ENCODE measurements at places on chromosomes 3 and 15.

GRCh38 chr3:126552688-126553283 lies 5.9 kb downstream of the C3orf22 start:
- DNase-seq, result no peak

DNA sequence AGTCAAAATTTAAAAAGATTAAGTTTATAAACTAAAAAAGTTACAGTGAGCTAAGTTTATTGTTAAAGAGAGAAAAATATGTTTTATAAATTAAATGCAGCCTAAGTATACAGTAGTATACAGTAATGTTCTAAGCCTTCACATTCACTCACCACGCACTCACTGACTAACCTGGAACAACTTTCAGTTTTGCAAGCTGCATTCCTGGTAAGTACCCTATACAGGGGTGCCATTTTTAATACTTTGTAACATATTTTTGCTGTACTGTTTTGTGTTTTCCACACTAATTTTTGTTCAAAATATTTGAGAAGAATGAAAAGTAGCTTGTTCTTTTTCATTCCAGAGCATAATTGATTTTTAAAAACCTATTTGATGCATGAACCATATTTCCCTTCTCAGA lies 524.9 kb downstream of the RBMS3 start:
- no peak for DNase-seq

DNA sequence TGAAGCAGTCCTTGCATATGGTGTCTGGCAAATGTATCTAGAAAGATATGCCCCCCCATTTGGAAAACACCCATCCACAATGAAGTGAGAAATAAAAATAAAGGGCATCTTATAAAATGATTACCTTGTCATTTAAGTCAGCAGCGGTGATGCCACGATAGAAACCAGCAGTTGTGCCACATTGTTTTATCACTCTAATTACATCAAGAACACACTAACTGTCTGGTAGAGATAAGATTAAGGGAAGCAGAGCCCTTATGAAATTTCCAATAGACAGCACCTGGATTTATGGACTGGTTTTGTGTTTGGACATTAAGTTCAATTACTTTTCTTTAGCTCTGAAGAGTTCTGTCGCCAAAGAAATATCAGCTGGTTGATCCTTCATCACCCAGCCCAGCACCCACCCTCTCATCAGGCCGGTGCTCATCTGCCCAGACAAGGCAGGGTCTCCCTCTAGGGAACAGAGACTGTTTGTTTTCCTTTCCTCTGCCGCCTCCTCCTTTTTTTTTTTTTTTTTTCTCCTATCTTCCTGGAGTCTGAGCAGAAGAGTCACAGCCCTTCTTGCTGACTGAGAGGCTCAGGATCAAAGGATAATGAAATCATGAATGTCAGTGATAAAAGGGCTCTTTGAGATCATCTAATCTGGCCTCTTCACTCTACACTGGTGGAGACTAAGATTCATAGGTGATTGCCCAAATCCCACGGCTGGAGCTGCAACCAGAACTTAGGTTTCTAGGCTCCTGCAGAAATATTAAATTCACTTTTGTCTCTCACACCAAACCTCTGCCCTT lies 464.1 kb downstream of the NTRK3 start:
- no peak for DNase-seq

GRCh38 chr3:150462108-150462507 lies 54.0 kb downstream of the TSC22D2 start:
- no peak for DNase-seq

DNA sequence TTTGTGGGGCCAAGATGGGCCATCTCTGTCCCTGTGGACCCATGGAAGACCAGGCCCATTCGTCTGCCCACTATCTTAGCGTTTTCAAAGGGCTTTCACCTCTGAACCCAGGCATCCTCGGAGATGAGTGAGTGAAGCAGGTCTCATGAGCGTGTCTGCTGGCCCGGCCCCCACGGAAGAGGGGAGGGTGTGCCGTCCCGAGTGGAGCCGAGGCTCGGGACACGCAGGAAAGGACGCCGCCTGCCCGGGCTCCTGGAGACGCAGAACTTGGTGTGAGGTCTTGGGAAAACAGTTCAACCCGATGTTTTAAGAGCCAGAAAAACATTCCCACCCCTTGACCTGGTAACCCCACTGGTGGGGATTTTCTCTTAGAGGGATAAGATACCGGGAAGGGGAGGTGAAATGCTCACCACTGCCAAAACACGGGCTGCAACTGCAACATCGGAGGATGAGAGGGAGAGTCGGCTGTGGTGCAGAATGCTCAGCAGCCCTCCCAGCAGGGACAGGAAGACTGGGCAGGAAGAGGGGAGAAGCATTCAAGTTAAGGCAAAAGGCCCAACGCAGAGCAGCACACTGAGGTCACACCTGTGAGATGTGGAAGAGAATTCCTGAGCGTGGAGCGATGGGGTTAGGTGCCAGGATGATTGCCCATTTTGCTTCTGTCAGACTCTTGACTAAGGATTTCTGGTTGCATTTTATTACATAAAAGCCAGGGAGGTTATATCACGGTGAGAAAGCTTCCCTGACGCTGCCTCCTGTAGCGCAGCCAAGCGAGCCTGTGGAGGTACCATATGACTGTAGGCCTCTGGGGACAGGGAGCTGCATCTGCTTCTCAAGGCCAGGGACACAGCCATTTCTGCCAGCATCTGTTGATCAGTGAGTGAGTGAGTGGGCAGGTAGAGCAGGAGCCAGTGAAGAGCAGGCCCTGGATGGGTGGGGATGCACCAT lies 14.1 kb upstream of the STAB1 start:
- peak; percentile 37 for DNase-seq

GRCh38 chr15:34584996-34585395 lies 1.5 kb upstream of the GOLGA8B start:
- DNase-seq, result no peak

- no peak for DNase-seq
Measured at GRCh38 chr15:68541743-68542142, 37.0 kb upstream of the CORO2B start.

DNA sequence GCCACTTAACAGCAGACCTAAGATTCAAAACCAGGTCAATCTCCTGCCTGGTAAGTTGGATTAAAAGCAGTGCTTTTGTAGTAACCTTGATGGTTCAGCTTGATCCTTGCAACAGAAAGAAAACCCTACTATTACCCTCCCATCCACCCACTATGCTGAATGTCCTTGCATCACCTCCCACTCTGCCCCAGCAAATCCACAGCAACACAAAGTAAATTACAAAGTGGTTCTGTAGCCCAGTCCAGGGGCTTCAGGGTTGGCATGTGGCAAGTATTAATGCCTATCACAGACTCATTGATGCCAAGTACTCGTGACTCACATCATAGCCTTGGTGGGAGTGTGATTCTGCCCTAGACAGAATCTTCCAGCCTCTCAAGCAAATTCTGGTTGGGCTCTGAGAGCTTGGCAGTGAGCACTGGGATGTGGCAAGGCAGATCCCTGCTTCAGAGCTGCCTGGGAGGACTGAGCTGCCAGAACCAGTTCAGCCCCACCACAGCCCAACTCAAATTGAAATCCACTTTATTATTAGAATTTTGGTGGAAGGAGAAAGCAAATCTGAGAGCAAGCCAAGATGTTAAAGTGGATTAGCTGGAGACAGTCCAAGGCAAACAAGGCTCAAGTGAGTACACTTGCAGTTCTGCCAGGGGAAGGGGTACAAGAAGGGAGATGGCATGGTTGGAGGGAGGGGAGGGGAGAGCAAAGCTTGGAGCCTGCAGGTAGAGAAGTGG lies 225.8 kb upstream of the UMPS start:
- no peak for DNase-seq

DNA sequence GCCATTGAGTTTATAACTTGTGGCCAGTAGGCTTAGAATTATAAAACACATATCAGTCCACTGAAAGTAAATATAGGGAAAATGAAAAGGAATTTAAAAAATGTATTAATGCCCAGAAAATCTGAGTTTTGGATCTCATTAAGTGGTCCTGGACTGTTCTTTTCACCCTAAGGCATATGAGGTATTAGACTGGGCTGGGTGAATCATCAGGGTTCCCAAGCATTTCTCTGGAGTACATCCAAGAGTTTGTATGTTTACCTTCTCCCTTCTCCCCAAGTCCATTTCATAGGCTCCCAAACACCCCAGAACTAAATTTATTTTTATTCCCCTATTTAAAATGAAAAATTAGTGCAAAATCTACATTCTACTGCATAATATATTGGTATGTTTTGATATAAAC lies 31.9 kb upstream of the SPTSSB start:
- DNase-seq, result no peak

DNA sequence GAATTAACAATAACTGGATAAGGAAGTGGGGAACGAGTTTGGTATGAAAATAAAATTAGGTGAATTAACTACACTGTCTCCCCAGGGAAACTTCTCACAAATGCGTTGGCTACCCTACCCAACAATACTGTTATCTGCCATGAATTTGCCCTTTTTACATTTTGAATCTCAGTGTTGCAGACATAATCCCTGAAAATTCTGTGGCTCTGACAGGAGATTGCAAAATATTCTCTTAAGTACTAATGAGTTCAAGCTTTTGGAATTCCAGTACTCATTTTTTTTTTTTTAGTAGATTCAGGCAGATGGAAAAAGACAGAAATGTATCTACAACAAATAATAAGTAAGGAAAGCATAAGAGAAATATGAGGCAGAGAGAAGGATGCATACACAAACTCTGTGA lies 332.6 kb downstream of the LSAMP start:
- DNase-seq, result no peak

DNA sequence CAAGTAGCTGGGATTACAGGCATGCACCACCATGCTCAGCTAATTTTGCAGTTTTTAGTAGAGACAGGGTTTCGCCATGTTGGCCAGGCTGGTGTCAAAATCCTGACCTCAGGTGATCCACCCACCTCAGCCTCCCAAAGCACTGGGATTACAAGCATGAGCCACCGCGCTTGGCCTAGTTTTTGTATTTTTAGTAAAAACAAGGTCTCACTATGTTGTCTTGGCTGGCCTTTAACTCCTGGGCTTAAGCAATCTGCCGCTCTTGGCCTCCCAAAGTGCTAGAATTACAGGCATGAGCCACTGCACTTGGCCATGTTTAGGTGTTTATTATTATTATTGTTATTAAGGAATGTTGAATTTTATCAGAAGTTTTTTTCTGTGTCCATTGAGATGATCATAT lies 14.7 kb downstream of the IL16 start:
- DNase-seq, result no peak

DNA sequence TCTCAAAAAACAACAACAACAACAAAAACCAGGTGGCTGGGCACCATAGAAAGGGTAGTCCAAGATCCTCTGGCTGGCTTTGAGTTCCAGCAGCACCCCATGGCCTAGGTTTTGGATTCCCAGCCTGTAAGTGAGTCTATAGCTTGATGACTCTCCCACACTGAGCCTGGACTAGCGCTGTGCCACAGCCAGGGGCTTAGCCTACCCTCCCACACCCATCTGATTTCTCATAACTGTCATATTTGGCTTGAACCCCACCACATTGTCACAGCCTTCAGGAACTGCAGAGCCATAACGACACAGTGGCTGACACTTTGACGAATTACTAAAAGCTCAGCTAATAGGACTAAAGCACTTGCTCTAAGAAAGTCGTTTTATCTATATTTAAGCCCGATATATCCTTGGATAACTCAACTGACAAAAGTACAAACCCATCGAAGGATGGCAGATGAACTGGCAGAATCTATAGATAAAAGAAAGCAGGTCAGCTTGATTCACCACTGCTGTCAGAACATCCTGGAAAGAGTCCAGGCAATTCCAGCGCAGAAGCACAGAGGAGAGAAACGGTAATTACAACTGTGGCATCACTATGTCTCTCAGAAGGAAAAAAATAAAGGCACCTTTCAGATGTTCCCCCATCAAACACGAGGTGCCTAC lies 62.1 kb downstream of the HOMER2 start:
- no peak for DNase-seq

DNA sequence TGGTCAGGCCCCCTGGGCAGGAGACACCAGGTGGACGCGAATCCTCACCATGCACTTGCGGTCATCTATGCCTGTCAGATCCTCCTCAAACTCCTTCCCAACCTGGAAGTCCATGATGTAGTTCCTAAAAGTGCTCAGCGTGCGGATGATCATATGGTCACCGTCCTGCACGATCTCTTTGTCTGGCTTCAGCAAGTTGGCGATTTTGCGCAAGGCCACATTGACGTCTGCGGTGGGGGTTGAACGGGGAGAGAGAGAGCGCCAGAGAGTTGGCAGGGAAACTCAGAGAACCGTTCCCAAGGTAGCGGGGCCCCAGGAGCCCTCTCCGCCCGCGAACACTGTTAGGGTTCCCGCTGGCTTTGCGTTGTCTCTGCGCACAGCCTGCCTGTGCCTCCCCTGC lies 809 bp downstream of the RBP1 start:
- DNase-seq, result peak; percentile 65

DNA sequence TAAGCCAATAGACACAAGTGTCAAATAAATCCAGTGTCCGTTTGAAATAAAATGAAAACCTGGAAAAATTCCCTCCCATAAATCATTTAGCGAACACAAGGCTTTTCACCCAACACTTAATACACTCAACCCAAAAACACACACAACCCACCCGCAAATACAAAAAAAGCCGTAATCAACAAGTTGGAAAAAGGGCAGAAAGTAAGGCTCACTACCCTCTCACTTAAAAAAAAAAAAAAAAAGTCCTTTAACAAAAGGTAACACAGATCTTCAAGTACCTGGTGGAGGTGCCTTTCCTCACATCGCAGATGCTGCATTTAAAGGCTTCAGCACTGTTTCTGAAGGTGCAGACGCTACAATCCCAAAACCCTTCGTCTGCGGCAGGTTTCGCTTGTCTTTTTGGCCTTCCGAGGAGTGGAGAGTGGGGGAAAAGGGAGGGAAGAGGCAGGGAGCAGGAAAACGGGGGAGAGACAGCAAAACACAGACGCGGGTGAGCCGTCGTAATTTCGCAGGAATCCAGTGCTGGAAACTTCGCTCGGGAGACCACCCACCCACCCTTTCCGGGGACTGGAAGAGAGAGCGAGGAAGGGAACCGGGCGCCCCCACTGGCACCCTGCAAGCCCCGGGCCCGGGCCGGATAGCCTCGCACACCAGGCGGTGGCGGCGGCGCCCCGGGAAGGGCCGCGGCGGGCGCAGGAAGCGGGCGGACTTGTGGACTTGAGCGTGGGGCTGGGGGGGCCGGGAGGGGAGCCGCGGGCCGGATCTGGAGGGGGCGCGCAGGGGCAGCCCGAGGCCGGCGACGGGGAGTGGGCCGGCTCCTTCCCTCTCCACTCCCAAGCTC lies 401.8 kb downstream of the SHQ1 start:
- DNase-seq, result peak; percentile 37

DNA sequence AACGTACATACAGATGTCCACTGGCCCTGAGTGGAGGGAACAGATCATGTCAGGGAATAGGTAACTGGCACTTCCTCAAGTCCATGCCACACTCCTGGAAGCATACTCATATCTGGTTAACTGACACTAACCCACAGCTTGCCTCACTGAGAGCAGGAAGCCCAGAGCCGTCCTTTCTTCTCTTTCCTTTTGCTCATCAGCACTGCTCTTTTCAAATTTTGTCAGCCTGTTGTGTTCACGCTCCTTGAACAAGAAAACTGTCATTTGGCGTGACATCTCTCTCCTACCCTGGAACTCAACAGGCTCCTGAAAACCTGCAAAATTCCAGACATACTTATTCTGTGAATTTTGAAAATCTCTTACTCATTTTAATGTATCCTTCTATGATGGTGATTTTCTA lies 360.2 kb downstream of the MAGI1 start:
- DNase-seq, result no peak

GRCh38 chr15:84798436-84798946 lies 18.7 kb upstream of the ALPK3 start:
- no peak for DNase-seq

GRCh38 chr3:184375747-184376461 lies 2.1 kb downstream of the THPO start:
- DNase-seq, result no peak

- no peak for DNase-seq
Measured at GRCh38 chr15:83210619-83211018, 3.0 kb upstream of the HDGFL3 start.
